Activated T-cell treated with anti-CD3 and anti-CD28 coated beads, Interleukin-2, amount 50 U/mL, for 1 hour (primary cell): ENCODE measurements at places on chromosomes 11 and 22.

DNA sequence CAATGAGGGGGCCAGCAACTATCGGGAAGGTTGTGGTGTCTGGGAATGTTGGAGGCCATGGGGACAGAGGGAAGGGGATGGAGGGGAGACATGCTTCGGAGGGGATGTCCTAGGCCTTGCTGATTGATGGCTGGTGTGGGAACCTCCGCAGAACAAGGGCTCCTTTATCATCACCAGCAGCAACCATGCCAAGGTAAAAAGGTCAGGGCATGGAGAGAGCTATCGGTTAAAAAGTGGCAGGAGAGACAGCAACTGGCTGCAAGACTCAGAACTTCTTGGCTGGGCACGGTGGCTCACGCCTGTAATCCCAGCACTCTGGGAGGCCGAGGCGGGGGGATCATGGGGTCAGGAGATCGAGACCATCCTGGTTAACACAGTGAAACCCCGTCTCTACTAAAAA, 3.0 kb downstream of the GSTT4 start:
- no peak for DNase-seq

GRCh38 chr11:1728931-1729691, 21.3 kb downstream of the IFITM10 start:
- DNase-seq = no peak

DNA sequence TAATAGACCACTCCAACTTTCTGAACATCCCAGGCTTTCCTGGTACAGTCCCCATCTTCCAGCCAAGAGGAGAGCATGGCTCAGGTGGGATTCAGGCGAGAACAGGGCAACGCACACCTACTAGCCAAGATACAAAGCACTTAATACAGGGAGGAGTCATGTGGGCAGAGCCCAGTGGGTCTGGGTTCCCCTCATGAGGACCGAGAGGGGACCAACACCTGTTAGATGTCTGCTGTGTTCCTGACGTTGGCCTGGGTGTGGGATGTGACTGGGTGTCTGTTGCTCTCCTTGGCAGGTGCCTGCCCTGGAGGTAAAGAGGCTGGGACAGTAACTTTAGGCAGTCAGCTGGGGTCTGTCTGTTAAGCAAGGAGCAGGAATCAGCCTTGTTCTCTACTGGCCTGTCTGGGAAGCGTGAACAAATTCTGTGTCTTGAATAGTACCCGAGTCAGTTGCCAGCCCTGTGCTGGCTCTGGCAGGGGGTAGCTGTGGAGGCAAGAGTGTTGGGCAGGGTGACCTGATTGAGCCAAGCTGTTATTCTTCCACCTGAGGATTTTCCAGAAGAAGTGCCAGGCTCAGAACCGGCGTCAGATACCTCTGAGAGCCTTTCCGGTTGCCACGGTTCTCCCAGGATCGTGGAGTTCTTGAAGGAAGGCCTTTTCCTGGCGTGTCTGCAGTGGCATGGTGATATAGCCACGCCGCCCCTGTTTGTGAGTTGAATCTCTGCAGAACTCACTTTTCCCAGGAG, 56.3 kb downstream of the BCR start:
- no peak for DNase-seq

- no peak for DNase-seq
These were observed 10.0 kb upstream of the RELT start for GRCh38 chr11:73366265-73366610.

DNA sequence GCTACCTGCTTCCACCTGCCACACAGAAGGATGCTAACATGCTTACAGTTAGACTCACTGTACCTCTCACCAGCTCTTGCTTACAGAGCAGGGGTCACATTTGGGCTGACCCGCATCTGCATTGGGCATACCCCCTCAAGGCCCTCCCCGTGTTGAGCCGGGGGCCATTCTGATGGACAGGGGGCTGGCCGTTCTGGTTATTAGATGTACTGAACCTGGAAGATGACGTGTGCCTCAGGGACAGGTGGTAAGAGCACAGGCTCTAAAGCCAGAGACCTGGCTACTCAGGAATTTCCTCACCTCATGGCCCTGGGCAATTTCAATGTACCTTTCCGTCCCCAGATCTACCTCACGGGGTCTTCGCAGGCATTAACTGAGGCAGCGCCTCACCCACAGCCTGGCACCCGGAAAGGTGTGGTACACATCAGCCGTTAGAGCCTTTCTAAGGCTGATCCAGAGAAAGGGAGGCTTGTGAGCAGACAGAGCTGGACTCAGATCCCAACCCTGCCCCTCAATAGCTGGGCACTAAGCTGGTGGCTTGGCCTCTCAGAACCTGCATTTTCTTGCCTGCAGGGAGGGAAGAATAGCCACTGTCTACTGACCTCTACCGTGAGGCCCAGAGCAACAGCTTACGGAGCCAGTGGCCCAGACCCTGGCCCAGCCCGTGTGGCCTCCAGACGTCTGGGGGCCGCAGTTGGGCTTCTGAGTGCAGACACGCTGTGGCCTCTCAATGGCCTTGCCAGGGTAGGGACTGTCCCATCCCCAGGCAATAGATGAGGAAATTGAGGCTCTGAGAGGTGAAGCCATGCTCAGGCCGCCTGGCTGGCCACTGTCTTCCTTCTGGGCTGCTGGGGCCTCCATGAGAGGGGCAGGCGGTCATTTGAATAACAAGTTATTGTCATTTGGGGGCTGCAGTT, 100.6 kb downstream of the MORC2 start:
- DNase-seq = peak; percentile 10

GRCh38 chr11:48005831-48006270, 25.5 kb downstream of the PTPRJ start:
- DNase-seq = no peak

GRCh38 chr11:94885133-94885532, 88.2 kb downstream of the CWC15 start:
- DNase-seq = no peak

DNA sequence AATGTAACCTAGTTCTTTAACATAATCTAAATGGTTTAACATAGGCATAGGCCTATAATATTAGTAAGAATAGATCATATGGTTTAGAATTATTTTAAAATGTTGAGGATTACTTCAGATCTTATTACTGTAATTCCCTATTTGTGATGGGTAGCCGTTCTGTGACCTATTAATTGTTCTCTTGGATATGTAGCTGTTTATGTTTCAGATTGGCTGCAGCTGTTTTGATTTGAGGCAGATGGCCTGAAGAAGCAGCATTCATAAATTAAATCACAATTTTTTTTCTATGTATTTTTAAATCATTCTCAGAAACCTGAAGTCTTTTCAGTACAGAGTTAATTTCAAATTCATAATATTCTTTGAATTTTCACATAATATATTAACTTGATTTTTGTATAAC, 104.5 kb downstream of the PDE3B start:
- DNase-seq = no peak

DNA sequence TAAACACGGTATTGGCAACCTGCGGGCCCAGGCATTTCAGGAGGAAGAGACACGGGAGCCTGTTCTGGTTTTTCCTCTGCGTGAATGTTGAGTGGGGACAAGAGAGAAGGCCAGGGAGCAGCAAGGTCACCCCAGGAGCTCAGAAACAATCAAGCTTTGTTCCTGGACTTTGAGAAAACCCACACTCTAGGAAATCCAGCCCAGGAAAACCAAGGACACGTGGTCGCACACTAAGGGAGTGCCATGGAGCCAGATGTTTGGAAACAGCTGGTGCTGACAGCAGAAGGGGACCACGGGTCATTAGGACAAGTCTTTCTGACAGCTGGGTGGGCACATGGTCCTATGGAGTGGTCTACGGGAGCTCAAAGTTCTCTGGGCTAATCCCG, 44.1 kb downstream of the MYH9 start:
- no peak for DNase-seq

GRCh38 chr11:122523846-122524805, 131.4 kb upstream of the UBASH3B start:
- no peak for DNase-seq

- no peak for DNase-seq
These were observed 12.8 kb downstream of the CPSF7 start for GRCh38 chr11:61416941-61417340.

DNA sequence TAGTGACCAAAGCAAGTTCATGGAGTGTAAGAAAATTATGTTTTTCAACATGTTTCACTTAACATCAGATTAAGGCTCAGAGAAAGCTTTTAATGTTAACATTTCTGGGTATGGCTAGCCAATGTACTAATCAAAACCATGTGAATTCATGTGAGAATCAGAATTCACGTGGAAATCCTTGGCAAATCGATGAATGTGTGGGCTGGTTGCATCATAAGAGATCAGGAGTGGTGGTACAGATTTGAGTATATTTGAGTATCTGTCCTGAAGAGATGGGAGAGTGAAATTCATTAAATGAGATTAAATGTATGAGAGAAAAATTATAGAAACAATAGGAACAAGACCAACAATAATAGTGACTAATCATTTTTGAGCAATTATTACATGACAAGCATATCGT, 638.6 kb upstream of the ANO5 start:
- DNase-seq = no peak

GRCh38 chr22:23405366-23405851, 174.7 kb downstream of the IGLL1 start:
- DNase-seq = no peak

- no peak for DNase-seq
These were observed 55.1 kb upstream of the GRK3 start for GRCh38 chr22:25509374-25509791.

GRCh38 chr11:23688835-23689234, 808.0 kb upstream of the LUZP2 start:
- no peak for DNase-seq

DNA sequence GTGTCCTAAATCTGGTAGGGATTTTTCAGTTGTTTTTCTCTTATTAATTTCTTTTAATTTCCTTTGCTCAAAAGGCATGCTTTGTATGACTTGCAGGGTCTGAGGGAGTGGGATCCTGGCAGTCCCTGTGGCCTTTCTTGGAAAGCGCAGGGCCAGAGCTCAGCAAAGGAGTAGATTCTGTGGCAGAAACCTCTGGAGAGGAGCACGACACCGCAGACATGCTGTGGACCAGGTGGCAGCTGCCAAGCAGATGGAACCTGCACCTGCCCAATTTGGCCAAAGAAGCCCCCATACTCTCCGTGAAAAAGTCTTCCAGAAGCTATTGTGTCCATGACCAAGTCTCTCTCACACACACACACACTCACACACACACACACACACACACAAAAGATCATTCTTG, 78.9 kb upstream of the FGF3 start:
- DNase-seq = no peak

GRCh38 chr11:130427581-130428315, 661 bp downstream of the ADAMTS8 start:
- DNase-seq = no peak

GRCh38 chr11:85755285-85755684, 55.7 kb downstream of the SYTL2 start:
- no peak for DNase-seq

DNA sequence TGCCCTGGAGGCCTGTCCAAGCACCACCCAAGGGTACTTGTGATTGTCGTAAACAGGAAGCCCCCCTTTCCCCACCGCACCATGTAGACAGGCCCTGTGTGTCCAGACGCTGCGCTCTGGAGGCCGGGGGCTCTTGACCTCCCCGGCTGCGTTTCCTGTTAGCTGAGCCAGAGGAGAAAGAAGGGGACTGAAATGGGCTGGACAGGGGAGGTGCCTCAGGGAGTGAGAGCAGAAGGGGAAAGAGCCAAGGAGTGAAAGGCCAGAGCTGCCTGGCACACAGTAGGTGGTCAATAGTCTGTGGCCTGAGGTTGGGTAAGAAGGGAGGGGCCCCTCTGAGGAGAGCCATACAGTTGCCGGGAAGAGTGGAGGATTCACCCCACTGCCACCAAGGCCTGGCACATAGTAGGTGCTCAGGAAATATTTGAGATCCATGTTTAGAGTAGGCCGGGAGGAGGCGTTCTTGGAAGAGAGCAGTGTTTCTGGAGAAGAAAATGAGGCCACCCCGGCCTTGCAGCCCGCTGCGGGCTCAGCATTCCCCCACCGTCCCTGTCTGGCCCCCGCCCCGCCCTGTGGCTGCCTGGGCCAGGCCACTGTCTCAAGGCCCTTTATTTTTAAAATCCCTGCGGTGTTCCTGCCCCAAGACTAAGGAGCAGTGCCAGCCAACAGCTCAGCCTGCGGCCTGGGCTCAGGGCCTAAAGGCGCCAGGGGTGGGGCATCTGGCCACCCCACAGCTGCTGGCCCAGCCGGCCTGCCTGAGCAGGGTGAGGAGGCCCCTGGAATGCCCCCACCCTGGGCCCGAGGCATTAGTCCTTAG, 13.6 kb upstream of the CDC42EP1 start:
- DNase-seq = no peak

- DNase-seq = no peak
These were observed 71.8 kb upstream of the B3GAT1 start for GRCh38 chr11:134483857-134484256.

DNA sequence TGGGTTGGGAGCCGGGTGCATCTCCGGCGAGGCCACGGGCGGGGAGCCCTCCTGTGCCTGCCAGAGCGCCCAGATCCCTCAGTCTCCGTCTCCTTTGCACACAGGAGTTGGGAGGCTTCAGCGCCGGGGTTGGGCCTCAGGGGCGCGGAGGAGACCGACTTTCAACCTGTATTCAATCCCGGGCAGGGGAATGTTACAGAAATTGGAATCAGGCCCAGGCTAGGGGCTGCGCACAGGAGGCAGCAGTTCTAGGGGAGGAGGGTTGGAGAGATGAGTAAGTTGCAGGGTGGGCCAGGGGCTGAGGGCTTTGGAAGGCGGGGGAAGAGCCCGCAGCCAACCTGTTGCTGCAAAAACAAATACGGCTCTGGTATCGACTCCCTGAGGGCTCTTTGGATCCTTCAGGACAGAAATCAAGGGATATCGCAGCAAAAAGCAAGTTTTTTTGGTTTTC, 640 bp upstream of the KCNA4 start:
- DNase-seq = no peak

- DNase-seq = no peak
These were observed 29.5 kb downstream of the DIXDC1 start for GRCh38 chr11:111966678-111967077.

- no peak for DNase-seq
These were observed 18.0 kb downstream of the CXCR5 start for GRCh38 chr11:118901494-118902335.

DNA sequence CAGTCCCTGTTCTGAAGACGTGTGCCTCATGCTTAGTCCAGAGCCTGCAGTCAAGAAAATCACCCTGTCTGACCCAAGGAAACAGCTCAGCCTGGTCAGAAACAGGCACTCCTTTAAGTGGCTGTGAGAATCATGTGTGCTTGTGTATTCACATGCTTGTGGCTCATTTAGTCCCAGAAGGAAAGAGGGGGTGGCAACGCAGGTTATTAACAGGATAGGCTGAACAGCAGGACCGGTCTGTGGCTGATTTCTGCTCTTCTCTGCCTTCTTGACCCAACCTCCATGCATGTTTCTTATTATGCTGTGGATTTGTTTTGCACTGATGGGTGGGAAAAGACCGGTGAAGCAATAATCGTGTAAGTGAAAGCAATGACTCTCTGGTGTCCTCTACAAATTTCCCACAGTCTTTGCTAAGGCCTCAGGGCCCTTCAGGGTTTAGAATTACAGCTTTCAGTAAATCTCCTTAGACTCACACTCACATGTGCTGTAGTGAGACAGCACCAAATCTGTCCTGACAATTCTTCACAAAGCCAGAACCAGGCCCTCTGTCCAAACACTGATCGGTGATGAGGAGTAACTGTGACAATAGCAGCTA, 288.1 kb downstream of the ETS1 start:
- no peak for DNase-seq
